Hypothalamus (tissue), 51 donors: ENCODE measurements at places on chromosomes 1 and 21.

DNA sequence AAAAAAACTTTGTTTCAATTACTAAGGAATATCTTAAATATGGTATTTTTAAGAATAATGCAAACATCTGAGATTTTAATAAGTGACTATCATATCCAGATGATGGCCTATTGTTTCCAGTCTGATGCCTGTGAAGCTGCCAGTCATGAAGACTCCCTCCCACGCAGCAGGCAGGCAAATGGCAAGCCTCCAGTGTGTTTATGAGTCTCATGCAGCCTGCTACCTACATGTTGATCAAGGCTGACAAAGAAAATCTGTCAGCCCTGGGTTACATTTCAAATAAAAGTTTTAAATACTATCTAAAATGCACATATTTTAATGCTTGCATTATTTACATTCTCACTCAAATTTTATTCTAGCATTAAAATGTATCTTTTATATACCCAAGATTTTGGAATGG, 137.6 kb upstream of the RNPC3 start:
- DNase-seq, result no peak

DNA sequence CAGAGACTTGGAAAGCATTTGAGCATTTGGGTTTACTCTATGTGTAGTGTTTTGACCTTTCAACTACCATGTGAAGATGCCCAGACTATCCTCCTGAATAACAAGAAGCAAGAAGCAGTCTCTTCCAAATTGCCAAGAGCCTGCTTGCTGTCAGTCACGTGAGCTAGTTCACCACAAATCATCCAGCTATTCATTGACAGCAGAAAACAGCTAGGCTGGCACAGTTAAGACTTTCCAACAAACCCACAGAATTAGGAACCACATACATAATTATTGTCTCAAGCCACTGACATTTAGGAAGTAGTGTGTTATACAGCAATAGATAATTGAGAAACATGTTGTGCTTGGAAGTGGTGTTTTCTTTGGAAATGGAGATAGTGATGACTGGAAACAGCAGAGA, 1652.0 kb downstream of the NCAM2 start:
- DNase-seq, result no peak

DNA sequence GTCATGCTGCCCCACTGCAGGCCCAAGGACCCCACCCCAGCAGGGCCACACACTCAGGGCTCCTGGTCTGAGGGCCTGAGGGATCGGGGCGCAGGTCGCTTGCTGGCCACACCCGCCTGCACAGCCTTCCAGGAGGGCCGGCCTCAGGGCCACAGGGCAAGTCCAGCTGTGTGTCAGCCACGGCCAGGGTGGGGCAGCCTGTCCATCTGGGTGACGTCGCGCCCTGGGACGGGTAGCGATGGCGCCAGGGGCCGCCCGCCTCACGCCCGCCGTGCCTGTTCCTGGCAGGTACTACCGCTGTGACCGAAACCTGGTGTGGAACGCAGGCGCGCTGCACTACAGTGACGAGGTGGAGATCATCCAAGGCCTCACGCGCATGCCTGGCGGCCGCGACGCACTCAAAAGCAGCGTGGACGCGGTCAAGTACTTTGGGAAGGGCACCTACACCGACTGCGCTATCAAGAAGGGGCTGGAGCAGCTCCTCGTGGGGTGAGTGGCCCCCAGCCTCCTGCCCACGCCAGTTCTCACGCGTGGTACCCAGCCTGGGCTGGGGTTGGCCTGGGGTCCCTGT, 2.5 kb downstream of the COL6A1 start:
- DNase-seq, result no peak

DNA sequence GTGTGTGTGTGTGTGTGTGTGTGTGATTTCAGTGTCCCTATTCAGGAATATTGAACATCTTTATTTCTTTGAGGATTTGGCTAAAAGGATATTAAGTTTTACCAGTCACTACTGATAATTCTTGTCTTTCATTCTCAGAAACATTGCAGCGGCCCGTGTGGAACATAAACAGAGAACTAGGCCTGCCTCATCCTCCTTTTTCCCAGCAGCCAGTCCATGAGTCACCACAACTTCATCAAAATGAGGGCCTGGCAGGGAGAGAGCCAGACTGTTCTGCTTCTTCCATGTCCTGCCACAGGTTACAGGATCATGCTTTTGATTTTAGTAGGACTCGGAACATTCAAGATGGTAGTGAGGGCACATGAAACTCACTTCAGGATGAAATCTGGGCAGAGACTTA, 50.7 kb downstream of the LRIG2 start:
- peak; percentile 6 for DNase-seq

GRCh38 chr1:40476924-40477677, at the start of gene ZFP69:
TSS of gene ZFP69 (plus strand) at chr1:40477290. CDS start at chr1:40479362, 2,072 bp downstream.
- no peak for DNase-seq

- no peak for DNase-seq
These were observed 104.2 kb upstream of the SLC45A1 start for GRCh38 chr1:8213676-8214075.

GRCh38 chr21:16096988-16097387, 367.2 kb downstream of the USP25 start:
- no peak for DNase-seq

DNA sequence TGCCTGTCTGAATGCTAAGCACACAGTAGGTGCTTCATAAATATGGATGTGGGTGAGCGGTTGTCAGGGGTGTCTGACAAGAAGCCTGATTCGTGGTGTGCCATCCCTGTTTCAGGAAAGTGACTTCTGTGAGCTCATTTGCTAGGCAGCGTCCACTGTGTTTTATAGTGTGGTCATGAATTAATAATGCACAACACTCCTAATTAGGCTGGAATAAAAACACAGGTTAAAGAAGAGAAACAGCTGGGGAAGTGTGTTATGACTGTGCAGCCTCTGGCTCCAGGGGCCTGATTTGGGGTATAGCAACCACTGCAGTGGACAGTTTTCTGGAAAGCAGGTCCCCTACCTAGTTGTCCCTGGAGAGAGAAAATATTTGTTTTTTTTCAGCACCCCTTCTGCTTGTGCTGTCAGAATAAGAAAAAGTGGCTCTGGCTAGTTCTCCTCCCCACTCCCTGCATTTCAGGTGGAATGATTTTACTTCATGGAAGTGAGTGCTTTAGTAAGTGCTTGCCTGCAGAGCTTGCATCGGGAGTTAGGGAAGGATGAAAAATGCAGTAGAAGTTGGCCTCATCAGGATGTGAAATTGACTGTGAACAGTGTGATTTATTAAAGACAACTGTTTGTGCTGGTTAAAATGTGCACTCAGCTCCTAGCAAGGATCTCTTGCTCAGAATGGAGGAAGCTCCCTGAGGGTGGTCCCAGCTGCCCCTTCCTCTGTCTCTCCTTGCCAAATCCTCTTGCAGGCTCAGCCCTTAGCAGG, 333.8 kb downstream of the HHAT start:
- no peak for DNase-seq

- no peak for DNase-seq
These were observed 9.5 kb upstream of the HORMAD1 start for GRCh38 chr1:150730130-150730721.

GRCh38 chr1:238485912-238486209, 595.1 kb upstream of the ZP4 start:
- no peak for DNase-seq

DNA sequence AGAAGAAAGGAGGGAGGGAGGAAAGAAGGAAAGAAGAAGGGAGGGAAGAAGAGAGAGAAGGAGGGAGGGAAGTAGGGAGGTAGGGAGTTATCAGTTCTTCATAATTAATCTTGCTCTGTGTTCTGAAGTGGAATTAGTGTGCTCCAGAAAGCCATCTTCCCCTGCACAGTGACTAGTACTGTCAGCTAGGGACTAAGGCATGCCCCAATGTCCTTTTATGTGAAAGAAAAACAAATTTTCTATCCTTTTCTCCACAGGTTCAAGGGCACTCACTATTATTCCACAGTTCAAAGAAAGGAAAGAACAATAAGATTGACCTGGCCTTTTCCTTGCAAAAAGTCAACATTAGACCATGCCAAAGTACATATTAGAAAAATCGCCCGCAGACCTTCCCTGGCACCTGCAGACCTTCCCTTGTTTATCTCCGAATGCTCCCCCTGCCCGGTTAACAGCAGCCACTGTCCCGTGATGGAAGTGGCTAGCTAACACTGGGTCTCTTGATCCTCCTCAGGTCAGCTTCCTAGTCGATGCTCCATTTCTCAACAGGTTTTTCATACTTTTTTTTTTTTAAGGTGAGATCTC, 107.2 kb upstream of the EDEM3 start:
- DNase-seq, result no peak

- no peak for DNase-seq
These were observed 14.0 kb upstream of the PEF1 start for GRCh38 chr1:31658721-31659120.

GRCh38 chr1:96187020-96187419, 534.6 kb upstream of the PTBP2 start:
- DNase-seq, result no peak

GRCh38 chr1:60470246-60470645, 396.7 kb upstream of the C1orf87 start:
- DNase-seq, result no peak

DNA sequence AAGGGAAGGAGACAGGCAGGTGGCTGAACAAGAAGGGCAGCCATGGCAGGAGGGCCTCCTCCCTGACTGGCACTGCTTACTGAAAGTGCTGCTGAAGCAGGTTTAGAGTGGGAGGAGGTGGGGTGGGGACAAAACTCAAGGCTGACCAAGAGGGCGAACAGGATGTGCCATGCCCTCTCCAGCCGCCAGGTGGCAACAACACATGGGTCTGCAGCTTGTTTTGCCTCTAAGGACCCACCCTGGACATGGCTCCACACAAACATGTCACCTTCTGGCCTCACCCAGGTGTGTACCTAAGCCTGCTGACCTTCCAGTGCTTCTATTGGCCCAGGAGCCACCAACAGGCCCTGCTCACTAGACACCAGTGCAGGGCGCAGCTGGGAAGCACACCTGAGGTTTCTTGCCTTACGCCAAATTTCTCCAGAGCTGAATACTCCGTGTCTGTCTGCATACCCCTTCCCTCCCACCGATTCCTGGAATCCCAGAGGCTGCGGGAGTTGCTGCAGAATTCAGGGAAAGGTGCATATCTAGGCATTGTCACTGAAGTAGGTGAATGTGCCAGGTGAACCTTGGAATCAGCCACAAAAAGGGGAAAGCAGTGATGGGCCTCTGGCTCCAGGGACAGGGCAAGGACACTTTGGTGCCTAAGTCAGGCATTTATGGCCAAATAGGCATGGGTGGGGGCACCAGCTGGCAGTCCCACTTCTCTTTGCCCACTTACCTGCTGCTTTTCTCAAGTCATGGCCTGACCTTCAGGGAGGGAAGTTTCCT, 5.3 kb downstream of the PSRC1 start:
- DNase-seq, result peak; percentile 65

DNA sequence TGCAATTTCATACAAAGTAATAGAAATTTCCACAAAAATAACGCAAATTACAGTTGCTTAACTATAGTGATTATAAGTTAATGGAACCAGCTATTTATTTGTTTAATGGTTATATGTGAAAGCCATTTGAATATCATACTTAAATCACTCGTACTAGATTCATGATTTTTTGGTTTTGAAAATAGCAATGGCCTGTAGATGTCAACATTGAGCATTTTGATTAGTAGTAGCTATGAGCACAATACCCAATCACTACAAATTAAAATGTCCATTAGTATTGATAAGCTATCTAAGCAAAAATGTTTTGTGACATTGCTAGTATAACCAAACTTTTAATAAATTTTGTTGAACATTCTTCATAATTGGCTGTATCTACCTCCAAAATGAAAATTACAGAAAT, 10.0 kb downstream of the COL24A1 start:
- no peak for DNase-seq

GRCh38 chr1:78277253-78277652, 213.5 kb upstream of the PTGFR start:
- no peak for DNase-seq

DNA sequence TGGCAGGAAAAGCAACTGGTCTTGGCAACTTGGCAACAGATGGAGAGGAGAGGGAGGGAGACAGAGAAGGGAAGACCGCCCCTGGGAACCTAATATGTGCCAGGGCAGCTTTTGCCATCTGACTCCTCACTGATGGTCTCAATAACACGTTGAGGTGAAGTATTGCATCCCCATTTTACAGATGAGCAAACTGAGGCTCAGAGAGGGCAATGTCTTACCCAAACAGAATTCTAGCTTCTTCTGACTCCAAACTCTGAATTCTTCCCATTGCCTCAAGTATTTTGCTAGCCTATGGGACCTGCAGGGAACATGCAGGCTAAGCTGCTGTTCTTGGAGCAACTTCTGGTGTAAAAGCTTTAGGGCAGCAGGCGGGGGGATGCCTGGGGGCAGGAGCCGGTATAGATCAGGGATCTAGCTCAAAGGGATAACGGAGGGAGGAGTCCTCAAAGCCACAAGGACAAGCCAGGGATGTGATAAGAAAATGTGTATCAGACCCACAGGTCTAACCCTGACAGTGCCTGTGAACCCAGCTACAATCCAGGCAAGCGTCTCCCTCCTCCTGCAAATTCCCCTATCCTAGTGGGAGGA, 7.2 kb upstream of the GUCA2A start:
- DNase-seq, result no peak

GRCh38 chr1:41109310-41110197, 88.0 kb upstream of the SLFNL1 start:
- no peak for DNase-seq

DNA sequence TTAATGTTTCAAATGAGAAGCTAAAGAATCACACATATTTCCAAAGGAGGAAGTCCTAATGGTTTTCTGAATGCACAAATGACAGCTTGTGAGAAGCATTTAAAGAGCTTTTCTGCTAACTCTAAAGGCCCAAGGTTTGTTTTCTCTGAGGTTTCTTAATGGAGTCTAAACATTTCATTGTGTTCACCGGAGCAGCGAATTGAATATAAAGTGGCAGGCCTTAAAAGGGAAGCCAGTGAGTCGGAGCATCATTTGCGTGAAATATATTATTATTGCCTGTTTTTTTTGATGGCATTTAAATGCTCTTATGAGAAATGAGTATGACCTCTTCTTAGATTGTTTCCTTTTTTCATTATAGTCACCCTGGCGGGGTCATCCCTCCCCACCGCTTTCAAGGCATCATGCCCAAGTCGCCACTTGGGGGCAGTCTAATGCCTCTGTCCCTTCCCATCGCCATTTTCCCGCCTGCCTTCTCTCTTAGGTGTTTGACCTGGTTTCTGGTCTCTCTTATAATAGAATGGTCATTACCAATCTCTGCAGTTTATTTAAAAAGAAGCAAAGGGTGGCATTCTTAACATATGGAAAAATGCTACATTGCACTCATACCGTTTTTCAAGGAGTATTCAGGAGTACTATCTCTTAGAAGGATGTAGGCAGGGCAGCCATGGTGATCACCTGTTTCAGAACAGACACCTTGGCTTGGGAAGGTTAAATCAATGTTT, 25.3 kb upstream of the OVAAL start:
- peak; percentile 6 for DNase-seq
